ENCODE measurements at places on chromosomes 16 and 17.

DNA sequence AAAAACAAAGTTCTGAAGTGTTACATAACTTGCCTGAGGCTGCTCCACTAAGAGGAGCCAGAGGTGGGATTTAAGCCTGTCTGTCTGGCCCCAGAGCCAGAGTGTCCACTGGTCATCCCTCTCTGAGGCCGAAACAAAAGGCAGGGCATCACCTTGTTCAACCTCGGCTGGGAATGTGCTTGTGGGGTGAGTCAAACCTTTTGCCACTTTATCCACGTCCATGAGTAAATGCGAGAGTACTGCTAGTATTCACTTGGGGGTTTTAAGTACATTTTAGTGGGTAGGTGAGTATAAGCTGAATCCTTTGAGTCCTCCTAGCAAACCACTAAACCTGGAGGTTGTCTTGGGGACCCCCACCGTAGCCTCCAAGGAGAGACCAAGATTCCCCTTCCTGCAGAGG, 103.5 kb downstream of the STX8 start:
- no peak for DNase-seq

DNA sequence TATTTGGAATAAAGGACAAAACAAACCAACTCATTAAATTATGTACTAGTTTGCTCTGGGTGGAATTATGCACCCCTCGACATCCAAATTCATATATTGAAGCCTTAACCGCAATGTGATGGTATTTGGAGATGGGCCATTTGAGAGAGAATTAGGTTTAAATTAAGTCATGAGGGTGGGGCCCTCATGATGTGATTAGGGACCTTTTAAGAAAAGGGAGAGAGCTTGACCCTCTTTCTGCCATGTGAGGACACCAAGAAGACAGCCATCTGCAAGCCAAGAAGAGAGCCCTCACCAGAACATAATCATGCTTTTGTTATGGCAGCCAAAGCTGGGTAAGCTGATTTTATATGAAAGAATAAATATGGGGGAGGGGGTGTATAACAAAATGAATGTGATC, 2.0 kb downstream of the C16orf87 start:
- DNase-seq: no peak

- DNase-seq: no peak
Measured at GRCh38 chr16:82892324-82892723, 265.6 kb downstream of the CDH13 start.

DNA sequence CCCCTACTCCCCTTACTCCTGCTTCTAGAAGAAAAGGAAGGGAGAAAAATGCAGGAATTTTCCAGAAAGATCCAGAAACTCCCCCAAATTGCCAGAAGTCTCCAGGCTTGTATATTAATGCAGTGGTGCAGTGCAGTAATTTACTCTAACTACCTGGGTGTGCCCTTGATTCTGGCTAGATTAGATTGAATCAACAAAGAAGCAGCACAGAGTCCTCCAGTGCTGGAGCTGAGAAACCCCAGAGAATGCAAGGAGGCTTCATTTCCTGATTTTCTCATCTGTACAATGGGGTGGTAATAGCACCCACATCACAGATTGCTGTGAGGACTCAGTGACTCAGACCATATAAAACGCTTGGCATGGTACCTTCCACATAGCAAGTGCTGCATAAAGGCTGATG, 247.3 kb upstream of the RPL38 start:
- DNase-seq: no peak

Measured in stimulated activated naive CD8-positive, alpha-beta T cell treated with anti-CD3 and anti-CD28 coated beads, Interleukin-15, amount 100 ng/mL, for 72 hours (primary cell).